ENCODE measurements at places on chromosomes 1 and 21. TPM values are rescaled to one million over a fixed set of nuclear protein-coding genes. Genes with fewer than 3 reads are reported as not detected.

DNA sequence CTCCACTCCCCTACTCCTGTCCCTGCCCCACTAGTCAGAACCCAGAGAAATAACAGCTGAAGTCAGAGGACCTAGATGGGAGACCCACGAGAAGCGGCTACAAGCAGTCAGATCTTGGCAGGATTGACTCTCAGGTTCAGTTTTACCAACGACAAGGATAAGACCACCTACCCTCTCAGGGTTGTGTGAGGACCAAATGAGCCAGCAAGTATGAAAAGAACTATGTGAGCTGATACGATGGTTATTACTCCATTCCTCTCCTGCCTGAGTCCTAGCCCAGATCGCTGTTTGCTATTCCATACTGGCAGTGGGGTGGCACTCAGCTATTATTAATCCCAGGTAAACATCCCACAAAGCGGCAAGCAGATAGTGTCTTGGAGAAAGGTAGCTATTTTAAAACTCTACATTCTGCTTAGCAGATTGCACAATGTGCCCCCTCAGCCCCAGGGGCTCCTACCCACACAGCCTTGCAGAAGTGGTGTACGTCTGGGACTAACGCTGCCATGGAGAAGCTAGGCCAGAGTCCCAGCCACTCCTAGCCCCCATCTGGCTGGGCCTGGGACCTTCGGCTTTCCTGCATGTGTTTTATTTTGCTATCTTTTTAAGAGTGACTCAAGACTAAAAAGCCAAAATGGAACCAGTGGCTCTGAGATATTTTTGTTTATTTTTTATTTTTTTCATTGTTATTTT lies 58.9 kb downstream of the CD46 start:
- H3K36me3 ChIP-seq = peaks cover 98% of the 10 kb centered on the region
- H3K4me1 ChIP-seq = peaks cover 100% of the 10 kb centered on the region
- H3K4me3 ChIP-seq = no peak overlapping the region
- no peak overlapping the region for H3K27ac ChIP-seq
- no peak for DNase-seq

DNA sequence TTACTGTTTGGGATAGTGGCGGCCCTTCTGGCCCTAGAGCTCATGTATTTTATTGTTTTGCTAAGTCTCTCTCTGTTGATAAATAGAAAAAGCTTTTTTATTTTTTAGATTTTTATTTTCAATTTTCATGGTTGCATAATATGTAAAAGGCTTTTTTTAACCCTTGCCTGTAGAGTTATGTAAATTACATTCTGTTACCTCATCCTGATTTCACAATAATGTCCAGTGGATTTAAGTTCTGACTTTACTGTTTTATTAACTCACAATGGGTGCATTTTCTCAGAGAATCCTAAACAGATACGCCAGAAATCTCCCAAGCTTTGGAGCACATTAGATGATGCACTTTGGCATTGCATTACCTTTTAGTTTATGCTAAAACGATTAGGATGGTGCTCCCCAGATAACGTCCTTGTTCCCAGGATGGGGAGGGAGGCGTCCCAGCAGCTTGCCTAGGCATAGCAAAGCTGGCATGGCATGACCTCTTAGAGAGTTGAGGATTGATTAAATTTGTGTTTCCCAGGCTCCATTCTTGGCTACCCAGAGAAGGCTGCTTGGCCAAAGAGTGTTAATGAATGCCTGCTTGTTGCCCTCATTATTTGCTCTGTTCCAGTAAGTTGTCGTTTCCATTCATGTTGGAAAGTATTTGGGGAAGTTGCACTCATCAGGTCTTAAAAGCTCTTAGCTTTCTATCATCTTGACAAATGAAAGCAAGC lies 17.1 kb downstream of the UTP25 start:
- H3K4me1 ChIP-seq = no peaks in the 10 kb centered on the region
- no peaks in the 10 kb centered on the region for H3K27me3 ChIP-seq
- H3K36me3 ChIP-seq = peaks cover 92% of the 10 kb centered on the region
- DNase-seq = no peak

DNA sequence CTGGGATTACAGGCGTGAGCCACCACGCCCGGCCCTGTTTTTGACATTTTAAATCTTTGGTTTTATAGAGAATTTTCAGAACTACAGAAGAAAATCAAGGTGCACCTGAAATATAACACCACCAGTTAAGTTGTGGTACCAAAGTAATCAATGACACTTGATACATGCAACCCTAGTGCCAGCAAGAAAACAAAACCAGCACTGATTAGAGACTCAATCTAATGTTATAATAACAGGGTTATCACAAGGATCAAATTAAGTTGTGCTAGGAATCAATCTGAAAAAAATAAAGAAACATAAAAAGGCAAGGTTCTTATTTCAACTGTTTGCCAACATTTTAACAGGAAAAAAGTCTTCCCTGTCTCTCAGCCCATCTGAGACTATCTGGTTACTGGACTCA lies 23.8 kb downstream of the TGFBR3 start:
- H3K36me3 ChIP-seq = no peaks in the 10 kb centered on the region
- no peak overlapping the region for H3K4me3 ChIP-seq
- no peak overlapping the region for H3K27ac ChIP-seq
- no peaks in the 10 kb centered on the region for H3K4me1 ChIP-seq

DNA sequence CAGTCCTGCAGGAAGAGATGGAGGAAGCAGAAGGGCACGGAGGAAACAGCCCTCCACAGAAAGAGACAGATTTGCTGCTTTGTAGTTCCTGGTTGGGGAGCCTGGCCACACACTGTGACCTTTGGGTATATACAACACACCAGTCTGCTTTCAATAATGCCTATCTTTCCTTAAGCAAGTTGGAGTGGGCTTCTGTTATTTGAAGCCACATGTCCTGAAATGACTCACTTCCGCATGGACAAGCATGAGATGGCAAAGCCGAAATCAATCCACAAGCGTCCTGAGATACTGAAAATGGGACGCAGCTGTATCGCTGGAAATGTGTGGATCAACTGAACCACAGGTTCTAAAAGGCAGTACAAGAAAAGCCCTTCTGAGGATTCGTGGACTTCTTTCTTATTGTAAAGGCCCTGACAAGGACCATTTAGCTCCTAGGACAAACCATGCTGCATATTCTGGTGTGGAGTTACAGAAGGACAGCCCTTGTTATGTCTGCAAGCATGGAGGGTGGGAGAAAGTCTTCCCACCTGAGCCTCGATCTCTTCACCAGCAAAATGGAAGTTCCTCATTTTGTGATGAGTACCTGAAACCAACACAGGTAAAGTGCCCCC lies 22.7 kb upstream of the FHAD1 start:
- peaks cover 5% of the 10 kb centered on the region for H3K36me3 ChIP-seq
- no peaks in the 10 kb centered on the region for H3K27me3 ChIP-seq
- peak; percentile 26 for DNase-seq
- H3K27ac ChIP-seq = peak overlapping the region; percentile 25
- peaks cover 4% of the 10 kb centered on the region for H3K4me1 ChIP-seq
- H3K4me3 ChIP-seq = no peak overlapping the region

RAD54L gene
- 1.0 TPM for total RNA-seq
